ENCODE measurements at places on chromosomes 16 and 17. TPM values are rescaled to one million over a fixed set of nuclear protein-coding genes. Genes with fewer than 3 reads are reported as not detected.

The GAS7 gene
- total RNA-seq: 0.61 TPM

DNA sequence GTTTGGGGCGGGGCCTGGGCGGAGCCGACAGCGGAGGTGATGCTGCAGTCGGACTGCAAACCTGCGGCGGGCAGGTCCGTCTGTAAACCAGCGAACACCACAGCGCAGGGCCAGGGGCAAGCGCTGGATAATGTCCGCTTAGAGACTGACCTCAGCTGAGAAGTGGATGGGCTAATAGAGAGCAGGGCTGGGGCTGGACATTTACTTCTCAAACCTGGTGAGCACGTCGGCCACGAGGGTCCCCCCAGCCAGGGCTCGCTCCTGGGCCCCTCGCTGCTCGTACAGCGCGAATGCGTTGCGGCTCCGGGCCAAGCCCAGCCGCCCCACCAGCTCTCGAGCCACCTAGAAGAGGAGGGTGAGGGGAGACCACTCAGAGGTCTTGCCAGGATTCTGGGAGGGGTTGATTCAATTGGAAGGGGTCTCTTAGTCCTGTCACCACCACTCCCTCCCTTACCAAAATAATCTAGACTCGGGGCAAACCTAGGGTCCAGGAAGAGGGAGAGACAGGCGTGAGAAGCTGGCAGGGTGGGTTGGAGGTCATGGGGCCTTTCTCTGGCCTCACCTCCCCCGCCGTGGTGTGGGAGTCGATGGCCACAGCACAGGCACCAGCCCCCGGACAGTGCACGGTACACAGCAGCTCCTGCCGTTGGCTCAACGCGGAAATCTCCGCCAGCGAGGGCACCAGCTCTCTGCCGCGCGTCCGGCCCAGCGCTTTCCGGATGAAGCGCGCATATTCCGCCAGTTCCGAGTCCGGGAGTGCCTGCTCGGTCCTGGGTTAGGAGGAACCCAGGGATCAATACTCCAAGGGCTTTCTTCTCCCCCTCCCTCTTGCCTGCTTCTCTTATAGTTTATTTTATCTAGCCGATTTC, 5.8 kb downstream of the PLEKHH3 start:
- no peak for DNase-seq

DNA sequence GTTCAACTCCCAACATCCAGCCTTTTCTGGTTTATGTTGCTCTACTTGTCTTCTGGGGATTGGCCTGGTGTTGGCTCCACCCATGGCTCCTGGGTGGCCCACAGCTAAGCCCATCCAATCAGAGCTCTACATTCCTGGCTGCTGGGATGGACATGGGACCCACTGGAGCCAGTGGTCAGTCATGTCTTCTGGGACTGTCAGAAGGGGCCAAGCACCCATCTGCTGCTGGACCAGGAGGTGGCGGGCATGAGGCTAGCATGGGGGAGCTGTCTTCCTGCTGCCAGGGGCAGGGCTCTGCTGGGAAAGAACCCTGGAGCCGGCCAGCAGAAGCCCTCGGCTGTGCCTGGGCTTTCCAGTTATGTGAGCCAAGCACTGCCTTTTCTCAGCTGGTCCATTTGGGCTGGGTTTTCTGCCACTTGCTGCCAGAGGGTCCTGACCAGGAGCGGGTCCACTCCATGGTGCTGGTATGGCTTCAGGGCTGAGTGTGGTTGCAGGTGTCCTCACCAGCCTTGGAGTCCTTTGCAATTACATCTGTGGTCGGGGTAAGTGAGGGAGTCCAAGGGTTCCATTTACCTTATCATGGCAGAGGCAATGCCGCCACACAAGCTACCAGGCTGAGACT, 17.4 kb upstream of the ZNF469 start:
- no peak for DNase-seq

DNA sequence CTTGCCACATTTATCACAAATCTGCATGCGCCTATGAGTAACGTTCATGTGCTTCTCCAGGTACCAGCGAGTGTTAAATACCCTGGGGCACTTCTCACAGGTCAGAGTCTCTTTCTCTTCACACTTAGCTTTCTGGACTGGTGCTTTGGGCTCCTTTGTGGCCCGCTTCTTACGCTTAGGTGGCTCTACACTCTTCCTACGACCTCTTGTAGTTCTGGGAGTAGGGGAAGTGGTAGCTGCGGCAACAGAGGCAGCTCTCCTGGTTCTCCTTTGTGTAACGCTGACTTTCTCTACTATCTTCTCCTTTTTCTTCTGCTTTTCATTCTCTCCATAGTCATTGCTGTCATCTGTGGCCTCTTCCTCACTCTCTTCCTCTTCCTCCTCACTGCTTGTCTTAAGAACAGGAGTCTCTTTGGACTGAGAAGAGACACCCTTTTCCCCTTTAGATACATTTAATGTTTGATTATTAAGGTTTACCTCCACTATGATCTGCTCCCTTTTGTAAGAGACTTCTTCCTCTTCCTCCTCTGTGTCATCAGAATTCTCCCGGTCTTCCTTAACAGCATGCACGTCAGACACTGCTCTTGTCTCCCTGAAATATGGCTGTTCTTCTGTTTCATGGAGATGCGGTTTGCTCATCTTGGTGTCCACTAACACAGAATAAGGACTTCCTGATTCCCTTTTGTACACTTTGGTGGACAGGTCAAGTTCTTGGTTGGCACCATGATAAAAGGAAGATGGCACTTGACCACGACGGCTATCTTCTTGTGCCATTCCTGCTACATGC, 45.0 kb downstream of the ZNF652 start:
- DNase-seq: no peak

DNA sequence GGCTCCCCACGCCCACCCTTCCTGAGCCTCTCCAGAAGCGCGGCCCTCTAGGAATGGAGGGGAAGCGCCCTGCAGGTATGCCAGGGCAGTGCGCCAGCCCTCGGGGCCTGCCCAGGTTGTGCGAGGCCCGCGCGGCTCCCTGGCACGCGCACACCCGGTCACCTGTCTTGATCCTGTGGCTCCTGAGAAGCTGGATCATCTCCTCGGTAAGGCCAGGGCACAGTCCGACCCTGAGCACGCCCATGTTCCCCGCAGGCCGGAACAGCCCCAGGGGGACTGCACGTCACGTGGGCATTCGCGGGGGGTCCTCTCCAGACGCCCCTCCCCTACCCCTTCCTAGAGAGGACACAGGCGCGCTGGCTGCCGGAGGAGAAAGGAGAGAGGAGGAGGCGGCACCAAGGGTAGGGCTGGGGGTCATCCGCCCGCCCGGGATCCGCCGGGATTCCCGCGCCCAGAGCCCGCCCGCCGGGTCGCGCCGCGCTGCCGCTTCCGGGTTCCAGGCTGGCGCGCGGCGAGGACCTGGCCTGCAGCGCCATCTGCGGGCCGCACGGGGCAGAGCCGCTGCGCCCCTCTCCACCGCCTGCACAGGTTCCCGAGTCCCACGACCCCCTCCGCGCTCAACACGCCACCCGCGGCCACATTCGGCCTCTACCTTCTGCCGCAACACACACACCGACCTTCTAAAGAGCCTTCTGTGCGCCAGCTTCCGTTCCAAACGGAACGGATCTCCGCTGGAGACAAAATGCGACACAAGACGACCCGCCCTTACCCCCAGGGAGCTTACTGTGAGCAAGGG, at the start of gene RAD51D:
RAD51D (minus strand) TSS at position 491 of the 796 bp plus-strand sequence; CDS start at position 244, 247 bp downstream.
- DNase-seq: peak; percentile 85

DNA sequence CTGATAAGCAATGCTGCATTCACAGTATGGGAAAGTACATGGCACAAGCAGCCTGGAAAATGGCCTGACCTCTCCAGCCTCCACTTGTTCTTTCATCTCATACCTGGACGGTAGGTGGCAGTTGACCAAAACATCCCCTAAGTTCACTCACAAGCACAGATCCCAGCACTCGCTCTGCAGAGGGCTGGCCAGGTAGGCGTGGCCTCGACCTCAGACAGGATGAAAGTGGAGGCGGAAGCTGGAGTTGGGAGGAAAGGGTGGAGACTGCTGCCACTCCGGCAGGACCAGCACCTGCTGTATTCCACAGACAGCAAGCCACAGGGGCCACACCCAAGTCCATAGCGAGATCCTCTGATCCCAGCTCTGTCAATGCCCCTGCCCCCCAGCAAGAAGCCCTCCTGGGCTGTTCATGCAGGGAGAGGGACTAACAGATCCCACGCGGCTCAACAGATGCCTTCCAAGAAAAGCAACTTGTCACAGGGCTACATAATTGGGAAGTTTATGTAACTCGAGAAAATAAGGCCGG, 31.3 kb downstream of the ZCCHC14 start:
- DNase-seq: no peak

DNA sequence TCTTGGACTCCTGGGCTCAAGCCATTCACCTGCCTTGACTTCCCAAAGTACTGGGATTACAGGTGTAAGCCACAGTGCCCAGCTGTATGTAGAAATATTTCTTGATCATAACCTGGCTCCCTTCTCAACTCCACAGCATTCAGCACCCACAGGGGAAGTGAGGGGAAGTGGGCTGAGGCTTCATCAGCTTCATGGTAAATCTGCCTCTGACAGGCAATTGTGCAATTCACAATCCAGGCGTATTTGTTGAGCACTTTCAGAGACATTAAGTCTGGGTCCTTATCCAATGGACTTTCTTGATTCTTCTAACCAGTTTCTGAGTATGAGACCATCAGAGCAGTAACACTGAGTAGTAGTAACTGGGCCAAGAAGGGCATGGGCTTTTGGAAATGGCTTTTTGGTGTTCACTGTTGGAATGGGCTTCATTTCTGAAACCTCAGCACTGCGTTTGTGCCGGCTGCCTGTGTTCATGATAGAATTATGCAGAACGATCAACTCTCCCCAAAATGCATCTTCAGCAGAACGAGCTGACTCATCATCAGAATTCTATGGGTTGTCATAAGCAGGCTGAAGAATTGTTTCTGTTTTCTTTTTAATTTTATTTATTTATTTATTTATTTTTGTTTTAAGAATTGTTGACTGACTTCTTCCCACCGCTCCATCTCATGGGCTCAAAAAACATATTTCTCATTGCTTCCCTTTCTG, 28.9 kb downstream of the FAM20A start:
- DNase-seq: no peak

All from activated CD8-positive, alpha-beta T cell treated with anti-CD3 and anti-CD28 coated beads, Interleukin-2, amount 10 ng/mL, durations not matched to agents 7 days and 5 days (primary cell).